Astrocyte (in vitro differentiated cells and primary cell): ENCODE measurements at places on chromosomes 7 and 10. TPM values are rescaled to one million over a fixed set of nuclear protein-coding genes. Genes with fewer than 3 reads are reported as not detected.

GRCh38 chr10:29183301-29183945, 105.4 kb upstream of the LYZL1 start:
- no peak for DNase-seq

GRCh38 chr7:134737566-134738345, 41.7 kb upstream of the CALD1 start:
- DNase-seq: peak; percentile 98

- no peak for DNase-seq
Observed at GRCh38 chr10:132899751-132900065, 42.7 kb downstream of the CFAP46 start.

PRRT4 gene
- 0.62 and 0.93 TPM in 2 replicates for total RNA-seq

DNA sequence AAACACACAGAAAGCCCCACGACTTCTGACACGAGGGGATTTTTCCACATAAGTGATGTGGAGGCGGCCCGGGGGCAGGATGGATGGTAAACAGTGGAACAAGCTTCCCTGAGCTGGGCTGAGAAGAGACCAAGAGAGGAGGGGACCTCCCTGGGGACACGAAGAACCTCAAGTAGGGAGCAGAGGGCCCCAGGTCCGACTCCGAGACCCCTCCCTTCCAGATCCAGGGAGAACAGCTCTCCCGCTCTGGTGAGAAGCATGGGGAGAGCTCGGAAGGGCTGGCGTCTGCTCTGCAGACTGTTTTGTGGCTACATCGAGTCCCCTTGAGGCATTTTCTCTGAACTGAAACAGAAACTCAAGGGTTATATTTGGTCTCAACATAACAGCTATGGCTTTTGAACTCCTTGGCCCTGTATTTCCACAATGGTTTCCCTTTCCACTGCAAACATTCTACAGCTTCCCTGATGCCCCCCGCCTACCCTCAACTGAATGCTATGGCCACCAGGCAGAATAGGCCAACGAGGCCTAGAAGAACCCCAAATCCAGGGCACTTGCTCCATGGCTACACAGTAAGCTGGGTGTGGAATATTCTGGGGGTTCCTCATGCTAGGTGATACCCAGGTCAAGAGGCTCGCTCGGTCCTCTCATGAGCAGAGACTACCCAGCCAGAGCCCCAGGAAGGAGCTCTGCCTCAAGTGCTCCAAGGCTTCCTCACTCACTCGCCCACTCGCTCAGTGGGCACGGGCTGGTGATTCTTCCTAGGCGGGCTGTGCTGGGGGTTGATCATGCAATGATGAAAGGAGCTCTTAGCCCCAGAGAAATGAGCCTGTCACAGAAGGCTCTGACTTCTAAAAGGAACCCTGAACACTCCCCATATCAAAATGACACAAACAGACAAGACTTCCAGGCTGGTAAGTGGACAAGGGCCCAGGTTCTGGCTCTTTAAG, 47.5 kb downstream of the FAM53B start:
- no peak for DNase-seq

OR2A42 gene
- total RNA-seq: not detected in 2 replicates

DNA sequence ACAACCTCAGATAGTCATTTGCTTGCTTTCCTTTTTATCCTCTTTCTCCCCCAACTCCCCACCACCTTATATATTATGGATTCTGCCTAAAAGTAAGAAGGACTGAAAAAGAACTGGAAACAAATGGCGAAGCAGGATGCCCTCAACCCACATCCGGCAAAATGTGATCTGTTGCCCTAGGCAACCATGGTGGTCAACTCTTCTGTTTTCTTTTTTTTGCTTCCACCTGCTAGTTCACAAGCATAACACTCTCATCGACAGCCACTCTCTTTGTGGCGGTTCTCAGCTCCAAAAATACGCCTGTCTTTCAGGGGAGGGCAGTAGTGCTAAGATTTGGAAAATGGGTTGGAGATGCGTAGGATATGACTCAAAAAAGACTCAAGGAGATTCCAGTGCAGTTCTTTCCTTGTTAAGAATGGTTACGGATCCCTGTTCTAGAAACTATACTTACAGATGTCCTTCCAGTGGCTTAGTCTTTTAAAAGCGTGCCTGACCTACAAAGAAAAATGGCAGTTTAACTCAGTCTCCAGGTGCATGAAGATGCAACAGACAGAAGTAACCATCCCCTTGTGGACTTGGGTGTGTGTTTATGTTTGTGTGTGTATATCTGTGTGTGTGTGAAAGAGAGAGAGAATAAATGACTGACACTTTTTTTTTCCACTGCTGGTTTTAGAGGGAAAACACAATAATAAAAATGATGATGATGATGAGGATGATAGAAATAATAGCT, 10.7 kb downstream of the APBB1IP start:
- DNase-seq: no peak

DNA sequence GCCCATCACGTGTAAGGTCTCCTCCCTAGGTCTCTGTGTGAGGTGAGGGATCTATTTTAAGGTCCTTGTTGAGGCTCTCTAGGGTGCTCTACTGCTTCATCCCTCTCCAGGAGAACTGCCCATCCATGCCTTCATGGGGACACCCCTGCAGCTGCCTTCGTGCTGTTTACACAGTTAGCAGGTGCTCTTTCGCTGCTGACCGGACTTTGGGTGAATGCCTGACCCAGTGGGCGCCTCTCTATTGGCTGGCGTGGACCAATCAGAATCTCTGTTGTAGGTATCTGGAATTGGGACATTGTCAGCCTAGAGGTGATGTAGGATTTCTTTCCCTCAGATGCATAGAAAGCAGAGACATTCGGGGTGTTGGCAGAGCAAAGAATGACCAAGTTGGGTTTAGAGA, 38.7 kb upstream of the HMX3 start:
- DNase-seq: no peak

DNA sequence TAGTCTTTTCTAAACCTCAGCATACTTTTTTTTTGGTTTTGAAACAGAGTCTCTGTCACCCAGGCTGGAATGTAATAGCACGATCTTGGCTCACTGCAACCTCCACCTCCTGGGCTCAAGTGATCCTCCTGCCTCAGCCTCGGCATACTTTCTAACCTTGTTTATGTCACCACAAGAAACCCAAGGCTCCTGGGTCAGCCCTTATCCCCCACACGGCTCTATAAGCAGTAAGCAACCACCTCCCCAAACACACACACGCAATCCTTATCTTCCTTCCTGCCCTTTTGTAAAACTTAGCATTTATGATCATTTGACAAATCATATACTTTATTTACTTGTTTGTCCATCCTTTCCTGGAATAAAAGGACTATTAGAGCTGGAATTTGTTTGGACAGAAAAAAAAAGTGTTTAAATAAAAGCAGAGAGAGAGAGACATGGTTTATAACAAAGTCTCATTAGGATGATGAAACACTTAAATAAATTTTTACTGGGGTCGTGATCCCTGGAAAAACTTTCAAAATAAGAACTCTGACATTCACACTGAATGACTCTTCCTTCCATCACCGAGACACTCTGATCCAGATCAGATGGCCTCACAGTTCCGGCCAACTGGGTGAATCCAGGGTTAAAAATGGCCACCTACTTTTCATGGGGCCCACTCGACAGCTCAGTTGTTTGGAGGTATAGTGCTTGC, 72.7 kb upstream of the PIK3CG start:
- DNase-seq: no peak

DNA sequence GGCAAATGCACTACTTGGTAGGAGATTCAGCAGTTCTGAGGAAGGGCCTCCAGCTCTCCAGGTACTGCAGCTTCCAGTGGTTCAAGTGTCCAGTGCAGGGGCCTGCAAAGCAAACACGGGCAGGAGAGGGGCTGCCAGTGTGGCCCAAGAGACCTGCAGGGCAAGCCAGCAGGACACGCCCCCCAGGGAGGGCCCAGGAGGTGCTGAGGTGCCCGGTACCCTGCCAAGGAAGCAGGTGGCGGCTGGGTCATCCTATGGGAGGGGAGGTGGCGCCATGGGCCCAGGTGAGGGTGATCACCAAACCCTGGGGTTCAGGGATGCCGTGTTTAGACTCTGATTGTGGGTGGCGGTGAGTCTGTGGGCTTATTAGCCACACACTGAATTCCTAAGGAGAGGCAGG, 45.7 kb downstream of the PARP12 start:
- DNase-seq: no peak
